Cardiac muscle cell (in vitro differentiated cells and primary cell): ENCODE measurements at places on chromosomes 5 and 9. TPM values are rescaled to one million over a fixed set of nuclear protein-coding genes. Genes with fewer than 3 reads are reported as not detected.

GPR151 gene
- not detected in 2 replicates for total RNA-seq

MORN5 gene
- 0.63 TPM in 1 of 2 replicates, not detected in the other for total RNA-seq

FOXD4L3 gene
- 0.21 TPM in 1 of 2 replicates, not detected in the other for total RNA-seq

TRIM14 gene
- total RNA-seq: 1.3 and 1.5 TPM in 2 replicates

RNF180 gene
- 9.1 and 9.7 TPM in 2 replicates for total RNA-seq

IRF1 gene
- total RNA-seq: 5.5 and 6.0 TPM in 2 replicates

CTXN3 gene
- total RNA-seq: not detected in 2 replicates

BSPRY gene
- 0.32 and 1.2 TPM in 2 replicates for total RNA-seq

PCDHGA4 gene
- total RNA-seq: 1.5 and 1.8 TPM in 2 replicates

ADAMTS19 gene
- total RNA-seq: 69.6 and 111 TPM in 2 replicates

IL3 gene
- not detected in 2 replicates for total RNA-seq

MARCOL gene
- total RNA-seq: not detected in 2 replicates

CCNJL gene
- 14.2 and 16.1 TPM in 2 replicates for total RNA-seq

SLC24A2 gene
- 0.09 TPM in 1 of 2 replicates, not detected in the other for total RNA-seq

PCDHA6 gene
- total RNA-seq: 2.6 and 16.9 TPM in 2 replicates
